Activated CD4-positive, alpha-beta T cell treated with anti-CD3 and anti-CD28 coated beads for 36 hours (primary cell): ENCODE measurements at places on chromosomes 3 and 15. TPM values are rescaled to one million over a fixed set of nuclear protein-coding genes. Genes with fewer than 3 reads are reported as not detected.

DNA sequence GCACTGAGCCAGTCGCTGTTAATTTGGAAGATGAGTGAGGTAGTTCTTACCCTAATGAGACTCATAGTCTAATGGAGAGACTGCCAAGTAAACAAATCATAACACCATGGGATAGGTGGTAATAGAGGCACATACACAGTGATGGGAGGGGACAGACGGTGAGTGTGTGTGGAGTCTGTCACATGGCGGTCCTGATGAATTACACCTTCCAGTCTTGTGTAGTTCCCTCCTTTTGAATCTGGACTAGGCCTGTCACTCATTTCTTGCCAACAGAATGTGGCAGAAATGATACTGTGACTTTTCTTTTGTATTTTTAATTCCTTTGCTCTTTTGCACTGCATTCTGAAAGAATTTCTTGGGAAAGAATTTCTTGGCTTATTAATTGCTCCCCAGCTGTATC is 78.1 kb downstream of the NR1D2 start:
- H3K4me3 ChIP-seq, result no peak overlapping the region
- no peaks in the 10 kb centered on the region for H3K36me3 ChIP-seq
- DNase-seq, result no peak

GRCh38 chr15:88904624-88905327 is 8.4 kb downstream of the MFGE8 start:
- peak; percentile 95 for DNase-seq
- H3K4me1 ChIP-seq, result peaks cover 34% of the 10 kb centered on the region
- H3K27ac ChIP-seq, result peak overlapping the region; percentile 78
- H3K27me3 ChIP-seq, result no peaks in the 10 kb centered on the region
- H3K4me3 ChIP-seq, result no peak overlapping the region
- H3K36me3 ChIP-seq, result peaks cover 2% of the 10 kb centered on the region

GRCh38 chr3:178385280-178385952 is 150.8 kb upstream of the KCNMB2 start:
- no peak overlapping the region for H3K4me3 ChIP-seq
- H3K36me3 ChIP-seq, result no peaks in the 10 kb centered on the region
- peaks cover 9% of the 10 kb centered on the region for H3K27me3 ChIP-seq
- peak; percentile 13 for DNase-seq

DNA sequence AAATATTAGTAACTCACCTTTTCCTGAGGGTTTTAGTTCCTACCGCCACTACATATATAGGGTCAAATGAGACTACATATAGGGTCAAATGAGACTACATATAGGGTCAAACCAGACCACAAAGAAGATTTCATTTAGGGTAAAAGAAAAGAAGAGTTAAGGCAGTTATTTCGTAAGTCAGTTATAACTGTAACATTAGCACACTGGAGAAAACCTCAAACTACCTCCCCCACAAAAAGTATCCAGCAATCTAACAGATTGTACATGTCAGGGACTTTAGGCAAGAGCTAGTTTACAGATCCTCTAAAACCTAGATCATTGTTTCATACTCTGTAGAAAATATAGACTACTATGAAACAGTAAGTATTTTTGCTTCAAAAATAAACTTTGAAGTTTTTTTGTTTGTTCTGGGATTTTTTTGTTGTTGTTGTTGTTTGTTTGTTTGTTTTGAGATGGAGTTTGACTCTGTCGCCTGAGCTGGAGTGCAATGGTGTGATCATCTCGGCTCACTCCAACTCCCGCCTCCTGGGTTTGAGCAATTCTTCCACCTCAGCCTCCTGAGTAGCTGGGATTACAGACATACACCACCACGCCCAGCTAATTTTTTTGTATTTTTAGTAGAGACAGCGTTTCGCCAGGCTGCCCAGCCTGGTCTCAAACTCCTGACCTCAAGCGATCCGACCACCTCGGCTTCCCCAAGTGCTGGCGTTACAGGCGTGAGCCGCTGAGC is 92.4 kb upstream of the CGNL1 start:
- DNase-seq, result no peak
- H3K27me3 ChIP-seq, result no peaks in the 10 kb centered on the region
- no peak overlapping the region for H3K27ac ChIP-seq
- H3K4me3 ChIP-seq, result no peak overlapping the region
- peaks cover 49% of the 10 kb centered on the region for H3K36me3 ChIP-seq

GRCh38 chr15:67741308-67741707 is 84.0 kb upstream of the SKOR1 start:
- no peaks in the 10 kb centered on the region for H3K27me3 ChIP-seq
- peaks cover 4% of the 10 kb centered on the region for H3K36me3 ChIP-seq
- no peak for DNase-seq
- no peak overlapping the region for H3K27ac ChIP-seq
- H3K4me3 ChIP-seq, result no peak overlapping the region

- no peaks in the 10 kb centered on the region for H3K36me3 ChIP-seq
- no peak for DNase-seq
- H3K4me1 ChIP-seq, result no peaks in the 10 kb centered on the region
- no peak overlapping the region for H3K4me3 ChIP-seq
- H3K27me3 ChIP-seq, result no peaks in the 10 kb centered on the region
Measured at GRCh38 chr3:157919319-157919887, 186.8 kb downstream of the SHOX2 start.

The SAXO2 gene
- total RNA-seq, result 4.4 TPM

The CAPN7 gene
- total RNA-seq, result 20.4 TPM

The RBP2 gene
- total RNA-seq, result not detected

The GP9 gene
- total RNA-seq, result not detected

The GXYLT2 gene
- total RNA-seq, result not detected

The PSTPIP1 gene
- total RNA-seq, result 125 TPM
